Activated naive CD8-positive, alpha-beta T cell treated with anti-CD3 and anti-CD28 coated beads, Interleukin-2, amount 10 ng/mL, durations not matched to agents 7 days and 5 days (primary cell): ENCODE measurements at places on chromosomes 2 and 18. TPM values are rescaled to one million over a fixed set of nuclear protein-coding genes. Genes with fewer than 3 reads are reported as not detected.

SLC38A11 gene
- total RNA-seq, result not detected

PLCL1 gene
- total RNA-seq, result 1.3 TPM

GRCh38 chr18:65749841-65750240, 971 bp upstream of the CDH7 start:
- DNase-seq, result no peak
- peaks cover 20% of the 10 kb centered on the region for H3K27me3 ChIP-seq
- no peak overlapping the region for H3K27ac ChIP-seq
- H3K4me1 ChIP-seq, result no peaks in the 10 kb centered on the region
- H3K36me3 ChIP-seq, result no peaks in the 10 kb centered on the region
- no peak overlapping the region for H3K4me3 ChIP-seq

DNA sequence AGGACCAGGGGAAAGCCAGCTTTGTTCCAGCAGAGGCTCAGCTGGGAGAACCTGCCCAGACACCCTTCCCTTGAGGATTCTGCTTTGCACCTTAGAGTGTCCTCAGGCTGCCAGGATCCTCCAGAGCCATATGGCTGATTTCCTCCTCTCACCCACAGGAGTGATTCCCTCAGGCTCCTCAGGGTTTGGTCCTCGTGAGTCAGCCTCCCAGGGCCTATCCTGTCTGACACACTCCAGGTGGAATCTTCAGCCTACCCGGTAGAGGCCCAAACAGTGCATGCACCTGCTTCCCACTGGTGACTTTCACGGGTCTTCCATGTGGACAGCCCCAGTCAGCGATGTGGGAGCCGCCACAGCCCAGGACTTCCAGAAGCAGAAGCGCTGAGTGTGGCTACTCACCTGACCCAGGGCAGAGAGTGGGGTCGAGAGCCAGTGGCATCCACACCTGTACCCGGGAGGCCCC, 73.3 kb downstream of the TFCP2L1 start:
- H3K27me3 ChIP-seq, result no peaks in the 10 kb centered on the region
- H3K27ac ChIP-seq, result no peak overlapping the region
- no peaks in the 10 kb centered on the region for H3K36me3 ChIP-seq
- no peak overlapping the region for H3K4me3 ChIP-seq
- no peak for DNase-seq

DNA sequence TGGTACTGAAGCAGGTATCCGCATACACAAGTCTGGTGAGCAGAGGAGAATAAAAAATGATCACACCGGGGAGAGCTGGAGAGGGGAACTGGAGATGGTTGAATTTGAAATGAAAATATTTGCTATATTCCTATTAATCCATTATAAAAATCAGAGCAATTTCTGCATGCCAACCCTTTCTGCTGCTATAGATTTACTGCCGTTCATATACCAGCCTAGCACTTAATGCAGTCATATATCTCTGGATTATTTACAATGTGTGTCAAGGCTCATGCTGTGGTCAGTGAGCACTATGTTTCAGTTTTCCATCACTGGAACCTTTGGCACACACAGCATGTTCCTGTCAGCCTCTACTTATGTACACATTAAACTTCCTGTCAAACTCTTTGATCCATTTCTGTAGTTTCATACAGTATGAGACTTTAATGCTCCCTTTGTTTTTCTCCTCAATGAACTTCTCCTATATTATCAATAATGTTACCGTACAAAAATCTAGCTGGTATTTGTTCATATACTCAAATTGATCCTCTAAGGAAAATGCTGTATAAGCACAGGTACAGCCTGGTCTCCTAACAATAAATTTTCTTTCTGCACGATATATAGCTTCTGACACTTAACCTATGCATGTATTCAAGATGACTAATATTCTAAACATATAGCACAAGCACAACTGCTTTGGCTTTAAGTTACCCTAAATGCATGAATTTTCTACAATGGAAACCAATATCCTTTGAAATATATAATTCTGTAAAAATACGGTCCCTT, 36.7 kb downstream of the FANCL start:
- H3K27ac ChIP-seq, result no peak overlapping the region
- H3K27me3 ChIP-seq, result no peaks in the 10 kb centered on the region
- no peak for DNase-seq
- H3K4me1 ChIP-seq, result peaks cover 3% of the 10 kb centered on the region

BMP10 gene
- total RNA-seq, result not detected

DNA sequence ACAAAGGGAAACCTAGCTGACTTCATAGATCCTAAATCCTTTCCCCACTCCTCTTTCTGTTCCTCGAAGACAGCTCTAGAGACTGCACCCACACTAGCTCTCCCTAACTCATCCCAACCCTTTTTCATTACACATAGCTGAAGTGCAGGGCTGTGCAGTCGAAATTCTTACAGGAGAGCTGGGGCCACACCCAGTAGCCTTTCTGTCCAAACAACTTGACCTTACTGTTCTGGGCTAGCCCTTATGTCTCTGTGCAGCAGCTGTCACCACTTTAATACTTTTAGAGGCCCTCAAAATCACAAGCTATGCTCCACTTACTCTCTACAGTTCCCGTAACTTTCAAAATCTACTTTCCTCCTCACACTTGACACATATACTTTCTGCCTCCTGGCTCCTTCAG, 666.1 kb upstream of the PKDCC start:
- DNase-seq, result no peak
- no peak overlapping the region for H3K27ac ChIP-seq
- no peaks in the 10 kb centered on the region for H3K27me3 ChIP-seq
- H3K4me1 ChIP-seq, result no peaks in the 10 kb centered on the region
- H3K36me3 ChIP-seq, result no peaks in the 10 kb centered on the region
- no peak overlapping the region for H3K4me3 ChIP-seq

VWC2L gene
- not detected for total RNA-seq

DNA sequence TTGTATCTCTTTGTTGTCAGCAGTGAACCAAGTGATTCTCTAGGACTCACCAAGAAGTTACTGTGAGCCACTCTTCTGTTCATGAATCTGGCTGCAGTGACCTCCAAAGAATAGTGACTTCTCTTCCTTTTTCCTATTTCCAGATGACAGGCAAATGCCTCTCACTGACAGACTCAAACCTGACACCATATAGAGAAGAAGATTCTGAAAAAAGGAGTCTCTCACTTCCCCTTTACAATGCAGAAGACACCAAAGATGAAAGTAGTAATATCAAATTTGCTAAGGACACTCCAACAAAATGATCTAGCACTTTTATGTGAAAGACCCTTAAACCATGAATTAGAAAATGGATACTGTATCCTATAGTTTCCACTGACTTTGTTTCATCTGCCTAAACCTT, 44.4 kb upstream of the SETBP1 start:
- no peaks in the 10 kb centered on the region for H3K4me1 ChIP-seq
- no peak for DNase-seq
- no peak overlapping the region for H3K27ac ChIP-seq

- no peak for DNase-seq
- no peaks in the 10 kb centered on the region for H3K27me3 ChIP-seq
- H3K4me1 ChIP-seq, result peaks cover 3% of the 10 kb centered on the region
- H3K27ac ChIP-seq, result no peak overlapping the region
Observed at GRCh38 chr2:39537150-39537549, 100.1 kb upstream of the MAP4K3 start.

DNA sequence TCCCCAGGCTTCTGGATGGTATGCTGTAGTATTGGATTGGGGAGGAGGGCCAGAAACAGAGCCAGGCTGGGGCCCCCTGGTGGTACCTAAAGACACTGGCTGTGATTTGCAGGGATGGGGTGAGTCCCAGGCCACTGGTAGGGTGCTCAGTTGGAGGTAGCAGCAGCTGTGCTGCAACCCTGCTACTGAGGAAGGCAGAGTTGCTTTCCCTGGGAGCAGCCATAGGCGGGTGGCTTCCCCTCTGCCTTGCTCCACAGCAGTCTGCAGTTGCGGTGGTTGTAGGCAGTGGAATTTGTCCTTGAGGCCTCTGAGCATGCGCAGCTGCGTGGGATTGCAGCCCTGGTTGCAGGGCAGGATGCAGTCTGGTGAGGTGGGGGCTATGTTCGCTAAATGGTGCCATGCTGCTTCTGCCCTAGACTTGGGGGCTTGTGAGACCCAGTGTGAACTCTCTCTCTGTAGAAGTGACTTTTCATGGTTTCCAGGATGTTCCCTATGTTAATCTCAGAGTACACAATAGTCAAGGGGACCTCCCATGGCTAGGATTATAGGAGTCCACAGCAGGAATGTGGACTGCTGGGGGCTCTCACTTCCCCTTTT, 443.5 kb downstream of the XIRP2 start:
- no peaks in the 10 kb centered on the region for H3K27me3 ChIP-seq
- DNase-seq, result no peak
- no peaks in the 10 kb centered on the region for H3K4me1 ChIP-seq
- H3K36me3 ChIP-seq, result no peaks in the 10 kb centered on the region
- H3K27ac ChIP-seq, result no peak overlapping the region
- H3K4me3 ChIP-seq, result no peak overlapping the region

DNA sequence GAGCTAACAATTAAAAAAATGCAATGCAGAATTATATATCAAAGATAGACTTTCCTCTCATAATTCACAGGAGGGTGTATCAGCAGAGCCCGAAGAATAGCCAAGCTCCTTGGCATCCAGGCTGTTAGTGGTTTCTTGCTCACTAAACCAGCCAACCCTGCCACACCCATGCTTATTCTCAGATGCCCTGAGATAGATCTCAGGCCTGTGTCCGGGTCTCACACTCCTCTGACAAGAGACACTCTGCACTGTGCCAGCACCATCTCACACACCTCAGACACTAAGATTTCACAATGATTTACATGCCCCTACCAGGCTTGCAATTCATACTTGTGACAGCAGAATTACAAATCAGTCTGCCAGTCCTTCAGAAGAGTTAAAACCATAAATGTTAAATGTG, 64.5 kb downstream of the OSBPL1A start:
- no peaks in the 10 kb centered on the region for H3K36me3 ChIP-seq
- no peak overlapping the region for H3K27ac ChIP-seq
- H3K27me3 ChIP-seq, result peaks cover 2% of the 10 kb centered on the region

- H3K27me3 ChIP-seq, result no peaks in the 10 kb centered on the region
- H3K4me1 ChIP-seq, result no peaks in the 10 kb centered on the region
- no peak overlapping the region for H3K27ac ChIP-seq
- no peak overlapping the region for H3K4me3 ChIP-seq
- no peaks in the 10 kb centered on the region for H3K36me3 ChIP-seq
- no peak for DNase-seq
Observed at GRCh38 chr2:138147796-138148195, 183.5 kb downstream of the HNMT start.

GRCh38 chr18:49250816-49251388, 209.5 kb downstream of the DYM start:
- H3K27me3 ChIP-seq, result no peaks in the 10 kb centered on the region
- H3K36me3 ChIP-seq, result peaks cover 17% of the 10 kb centered on the region
- no peak overlapping the region for H3K27ac ChIP-seq
- H3K4me3 ChIP-seq, result no peak overlapping the region
- H3K4me1 ChIP-seq, result no peaks in the 10 kb centered on the region

DYSF gene
- total RNA-seq, result 6.3 TPM

DNA sequence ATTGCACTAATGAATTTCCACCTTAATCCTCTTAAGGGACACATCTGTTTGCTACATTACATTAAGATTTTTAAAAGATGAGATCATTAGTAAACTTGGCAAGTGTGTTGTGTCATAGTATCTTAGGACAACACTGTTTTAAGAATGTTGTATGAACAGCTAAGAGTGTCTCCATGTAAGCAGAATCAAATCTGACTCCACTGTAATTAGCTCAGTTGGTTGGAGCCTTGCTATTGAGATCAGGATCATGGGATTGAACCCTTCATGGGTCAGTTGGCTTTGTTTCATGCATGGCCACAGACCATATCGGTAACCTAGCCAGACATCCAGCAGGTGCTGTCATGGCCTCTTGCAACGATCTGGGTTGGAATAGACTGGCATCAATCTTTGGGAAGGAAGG, 5.2 kb downstream of the FHOD3 start:
- no peak overlapping the region for H3K27ac ChIP-seq
- no peak for DNase-seq
- peaks cover 55% of the 10 kb centered on the region for H3K27me3 ChIP-seq
- H3K4me3 ChIP-seq, result no peak overlapping the region
- H3K36me3 ChIP-seq, result no peaks in the 10 kb centered on the region
